Heart left ventricle (tissue), 16 donors: ENCODE measurements at places on chromosomes 1 and 21. TPM values are rescaled to one million over a fixed set of nuclear protein-coding genes. Genes with fewer than 3 reads are reported as not detected.

- no peaks in the 10 kb centered on the region for H3K27me3 ChIP-seq
- H3K27ac ChIP-seq, result no peak overlapping the region
- H3K4me3 ChIP-seq, result no peak overlapping the region
- no peak for DNase-seq
- peaks cover 29% of the 10 kb centered on the region for H3K4me1 ChIP-seq
Measured at GRCh38 chr1:110411173-110411735, 3.8 kb upstream of the LAMTOR5 start.

DNA sequence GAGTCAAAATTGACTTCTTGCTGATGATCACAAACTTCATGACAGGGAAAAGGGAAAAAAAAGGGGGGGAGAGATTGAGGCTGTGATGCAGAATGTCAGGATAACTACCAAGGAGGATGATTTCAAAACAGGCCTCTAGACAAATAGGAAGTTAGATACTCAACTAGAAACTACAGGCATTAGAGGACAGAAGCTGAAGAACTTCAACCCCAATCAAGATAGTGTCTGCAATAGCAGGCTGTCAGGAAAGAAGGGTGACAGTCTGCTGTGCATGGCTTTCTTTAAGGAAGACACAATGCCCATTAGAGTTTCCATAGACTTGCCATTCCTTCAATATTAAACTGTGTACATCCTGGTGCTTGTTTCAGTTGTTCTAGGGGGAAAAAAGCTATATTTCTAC is 257.2 kb downstream of the TTLL7 start:
- H3K27ac ChIP-seq, result no peak overlapping the region
- H3K36me3 ChIP-seq, result no peaks in the 10 kb centered on the region
- no peaks in the 10 kb centered on the region for H3K4me1 ChIP-seq
- no peak for DNase-seq
- no peaks in the 10 kb centered on the region for H3K27me3 ChIP-seq

- no peak overlapping the region for H3K4me3 ChIP-seq
- no peak for DNase-seq
- no peak overlapping the region for H3K27ac ChIP-seq
- no peaks in the 10 kb centered on the region for H3K27me3 ChIP-seq
- no peaks in the 10 kb centered on the region for H3K4me1 ChIP-seq
Measured at GRCh38 chr21:46213620-46214286, 14.8 kb downstream of the LSS start.

Gene CTTNBP2NL
- total RNA-seq, result 13.9 TPM

Gene CDC42BPA
- total RNA-seq, result 29.7 TPM

Gene FAM72C
- total RNA-seq, result 0.29 TPM

Gene PTPN7
- 1.1 TPM for total RNA-seq

GRCh38 chr1:174206148-174206836 is 47.0 kb downstream of the RABGAP1L start:
- no peak for DNase-seq
- H3K27ac ChIP-seq, result peak overlapping the region; percentile 59
- H3K4me3 ChIP-seq, result no peak overlapping the region
- H3K4me1 ChIP-seq, result no peaks in the 10 kb centered on the region

Gene ZNF648
- total RNA-seq, result not detected

DNA sequence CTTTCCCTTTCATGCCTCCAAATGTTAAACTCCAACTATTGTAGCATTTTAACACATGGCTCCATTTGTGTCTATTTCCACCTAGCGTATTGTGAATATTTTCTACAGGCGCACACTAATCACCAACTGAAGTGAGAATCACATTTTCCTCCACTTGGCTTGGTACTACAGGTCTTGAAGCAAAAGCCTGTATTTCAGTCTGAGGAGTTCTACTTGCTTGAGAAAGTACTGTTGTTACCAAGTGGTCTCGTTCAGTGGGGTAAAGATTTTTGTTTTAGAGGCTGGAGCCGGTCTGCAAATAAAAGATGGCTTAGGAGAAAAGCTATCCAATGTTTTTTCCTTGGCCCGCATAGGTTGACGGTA is 550 bp upstream of the PTBP2 start:
- peaks cover 15% of the 10 kb centered on the region for H3K36me3 ChIP-seq
- peak overlapping the region; percentile 98 for H3K27ac ChIP-seq
- H3K4me3 ChIP-seq, result peak overlapping the region; percentile 95
- no peak for DNase-seq
- H3K27me3 ChIP-seq, result no peaks in the 10 kb centered on the region

GRCh38 chr1:108079440-108080025 is 114.6 kb upstream of the VAV3 start:
- H3K4me1 ChIP-seq, result no peaks in the 10 kb centered on the region
- H3K27me3 ChIP-seq, result peaks cover 8% of the 10 kb centered on the region
- no peak overlapping the region for H3K27ac ChIP-seq
- no peak for DNase-seq
- H3K36me3 ChIP-seq, result no peaks in the 10 kb centered on the region
- H3K4me3 ChIP-seq, result no peak overlapping the region

DNA sequence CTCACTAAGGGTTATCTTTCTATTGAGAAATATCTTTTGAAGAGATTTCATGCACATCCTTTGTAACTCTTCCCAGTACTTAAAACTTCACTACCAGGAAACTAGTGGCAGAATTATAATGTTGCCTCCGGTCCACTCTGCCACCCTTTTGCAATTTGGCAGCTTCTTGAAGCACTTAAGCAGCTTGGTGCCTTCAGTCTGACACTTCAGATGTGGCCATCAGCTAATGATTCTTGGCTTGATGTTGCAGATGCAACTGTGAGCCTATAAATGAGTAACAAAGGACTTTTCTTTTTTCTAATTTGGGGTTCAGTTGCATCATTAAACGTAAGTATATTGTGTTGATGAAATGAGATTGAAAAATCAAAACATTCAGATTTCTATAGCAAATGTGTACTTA is 187.5 kb upstream of the C21orf91 start:
- no peak for DNase-seq
- no peaks in the 10 kb centered on the region for H3K36me3 ChIP-seq
- H3K27ac ChIP-seq, result no peak overlapping the region
- H3K27me3 ChIP-seq, result no peaks in the 10 kb centered on the region
- no peak overlapping the region for H3K4me3 ChIP-seq

DNA sequence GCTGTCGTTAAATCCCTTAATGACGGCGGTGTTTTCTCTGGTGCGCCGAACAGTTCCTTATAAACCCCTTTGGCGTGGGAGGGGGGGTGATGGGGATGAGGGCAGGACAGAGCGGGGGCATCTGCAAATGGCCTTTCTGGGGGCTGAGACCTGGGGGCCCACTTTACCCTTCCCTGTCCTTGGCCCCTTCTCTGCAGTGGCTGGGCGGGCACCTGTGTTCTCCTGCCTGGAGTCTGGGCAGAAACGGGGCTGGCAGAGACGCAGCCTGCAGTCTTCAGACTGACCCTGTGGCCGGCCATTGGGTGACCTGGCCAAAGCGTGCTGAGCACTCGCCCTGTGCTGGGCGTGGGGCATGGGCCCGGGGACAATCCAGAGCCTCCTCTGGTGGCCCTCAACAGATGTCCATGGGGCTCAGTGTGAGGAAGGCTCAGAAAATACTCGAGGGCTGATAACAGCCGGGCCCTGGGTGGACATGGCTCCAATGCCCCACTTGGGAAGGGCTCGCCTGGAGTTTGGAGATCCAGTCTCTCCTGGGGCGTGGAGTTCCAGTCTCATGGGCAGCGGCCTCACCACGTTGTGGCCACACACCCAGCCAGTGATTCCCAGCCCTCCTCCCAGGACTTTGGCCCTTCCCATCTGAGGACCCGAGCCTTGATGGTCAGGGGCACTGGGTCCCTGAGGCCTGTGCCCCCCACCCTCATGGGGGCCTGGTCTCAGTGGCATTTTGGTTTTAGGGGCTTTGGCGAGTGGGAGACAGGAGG is 50.8 kb upstream of the ACTRT2 start:
- H3K27ac ChIP-seq, result no peak overlapping the region
- H3K27me3 ChIP-seq, result peaks cover 8% of the 10 kb centered on the region
- peak; percentile 48 for DNase-seq
- no peaks in the 10 kb centered on the region for H3K36me3 ChIP-seq
- no peaks in the 10 kb centered on the region for H3K4me1 ChIP-seq
- H3K4me3 ChIP-seq, result no peak overlapping the region

GRCh38 chr1:22804406-22804805 is 93.8 kb downstream of the EPHB2 start:
- no peak overlapping the region for H3K4me3 ChIP-seq
- H3K4me1 ChIP-seq, result peaks cover 7% of the 10 kb centered on the region
- H3K27me3 ChIP-seq, result peaks cover 10% of the 10 kb centered on the region
- H3K27ac ChIP-seq, result no peak overlapping the region

Gene DIRAS3
- 10.0 TPM for total RNA-seq

DNA sequence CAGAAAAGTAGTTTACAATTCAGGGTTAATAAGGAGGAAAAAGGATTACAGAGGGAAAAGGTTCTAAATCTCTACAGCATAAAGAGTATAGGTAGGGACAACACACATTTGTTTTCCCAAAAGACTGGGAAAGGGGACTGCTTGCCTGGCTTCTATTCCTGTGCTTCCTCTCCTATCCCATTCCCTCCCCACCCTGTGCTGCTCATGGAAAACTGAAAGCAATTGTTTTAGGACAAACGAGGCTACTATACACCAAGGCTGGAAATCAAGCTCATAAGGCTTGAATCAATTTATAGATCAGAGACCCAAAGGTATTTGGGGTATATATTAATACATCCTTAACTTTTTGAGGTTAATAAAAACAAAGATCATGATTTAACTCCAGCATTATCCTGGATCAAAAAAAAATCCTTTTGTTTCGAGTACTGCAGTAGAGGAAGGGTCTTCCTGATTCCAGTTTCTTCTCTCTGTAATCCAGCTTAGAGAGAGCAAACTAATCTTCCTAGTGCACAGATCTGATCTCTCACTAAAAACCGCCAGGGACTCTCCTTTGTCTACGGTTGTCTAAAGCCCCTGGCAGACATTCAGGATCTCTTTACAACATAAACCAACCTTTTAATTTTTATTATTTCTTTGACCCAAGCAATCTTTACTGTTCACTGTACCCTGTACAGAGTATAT is 37.4 kb upstream of the A3GALT2 start:
- DNase-seq, result no peak
- peaks cover 25% of the 10 kb centered on the region for H3K4me1 ChIP-seq
- H3K4me3 ChIP-seq, result no peak overlapping the region

DNA sequence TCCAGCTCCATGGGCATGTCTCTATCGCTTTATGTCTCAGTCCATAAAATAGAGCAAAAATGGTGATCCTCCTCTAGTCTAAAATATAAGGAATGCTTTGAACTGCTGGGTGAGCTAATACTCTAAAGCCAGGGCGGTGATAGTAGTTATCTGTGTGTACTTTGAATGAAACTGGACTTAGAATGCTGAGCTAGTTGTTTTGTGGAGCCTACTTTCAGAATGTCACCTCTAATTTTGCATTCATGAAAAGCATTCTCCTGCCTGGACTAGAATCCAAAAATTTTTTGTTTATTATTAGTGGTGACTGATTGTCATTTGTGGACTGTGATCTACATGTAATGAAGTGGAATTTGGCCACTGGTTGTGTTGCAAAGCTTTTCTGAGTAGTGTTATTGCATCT is 241.6 kb upstream of the C1orf105 start:
- DNase-seq, result no peak
- no peaks in the 10 kb centered on the region for H3K36me3 ChIP-seq
- H3K4me3 ChIP-seq, result no peak overlapping the region
- H3K27ac ChIP-seq, result no peak overlapping the region

Gene C2CD4D
- 0.28 TPM for total RNA-seq

Gene AGMAT
- not detected for total RNA-seq

- no peaks in the 10 kb centered on the region for H3K36me3 ChIP-seq
- no peak overlapping the region for H3K4me3 ChIP-seq
- H3K4me1 ChIP-seq, result peaks cover 28% of the 10 kb centered on the region
- H3K27me3 ChIP-seq, result no peaks in the 10 kb centered on the region
Measured at GRCh38 chr1:226599636-226600238, 51.2 kb downstream of the STUM start.

Gene LORICRIN
- not detected for total RNA-seq

- peaks cover 8% of the 10 kb centered on the region for H3K4me1 ChIP-seq
- no peak overlapping the region for H3K27ac ChIP-seq
- DNase-seq, result no peak
- no peaks in the 10 kb centered on the region for H3K36me3 ChIP-seq
- H3K27me3 ChIP-seq, result no peaks in the 10 kb centered on the region
Measured at GRCh38 chr1:42966688-42967612, 8.3 kb upstream of the SLC2A1 start.

DNA sequence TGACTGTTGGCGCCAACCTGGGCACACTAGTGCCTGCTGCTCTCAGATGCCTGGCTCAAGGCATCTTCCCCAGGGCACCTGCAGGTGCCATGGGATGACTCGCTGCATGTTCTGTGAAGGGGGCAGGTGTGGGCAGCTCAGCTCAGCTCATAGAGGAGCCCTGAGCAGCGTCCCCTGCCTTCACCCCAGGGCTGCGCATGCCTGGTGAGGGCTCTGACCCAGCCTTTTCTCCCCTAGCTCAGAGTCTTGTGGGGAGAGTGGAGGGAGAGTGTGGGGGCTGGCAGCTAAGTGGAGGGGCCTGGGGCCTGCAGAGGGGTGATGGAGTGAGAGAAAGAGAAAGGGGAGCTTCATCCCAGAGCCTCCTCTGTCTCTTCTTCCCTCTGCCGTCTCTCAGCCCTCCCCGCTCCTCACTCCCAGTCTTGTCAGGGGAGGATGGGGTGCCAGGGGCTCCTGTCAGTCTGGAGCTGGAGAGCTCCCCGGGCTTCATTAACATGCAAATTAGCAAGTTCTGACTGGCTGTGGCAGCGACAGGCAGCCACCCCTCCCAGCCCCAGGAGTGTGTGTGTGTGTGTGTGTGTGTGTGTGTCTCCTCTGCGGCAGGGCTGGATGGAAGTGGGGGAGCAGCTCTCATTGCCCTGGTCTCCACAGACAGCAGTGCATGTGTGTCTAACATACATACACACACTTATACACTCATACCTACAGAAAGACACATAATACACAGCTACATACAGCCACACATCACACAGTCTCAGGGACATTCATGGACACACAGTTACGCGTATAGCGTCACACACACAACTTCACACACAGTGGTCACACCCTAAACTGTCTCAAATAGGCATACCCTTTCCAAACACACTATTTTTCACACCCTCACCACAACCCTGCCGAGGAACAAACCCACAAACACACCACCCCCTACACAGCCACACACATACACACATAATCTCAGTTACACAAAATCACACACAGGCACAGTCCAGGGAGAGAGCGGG is 34.0 kb downstream of the FOXO6 start:
- no peaks in the 10 kb centered on the region for H3K27me3 ChIP-seq
- no peaks in the 10 kb centered on the region for H3K36me3 ChIP-seq
- DNase-seq, result no peak
- H3K4me1 ChIP-seq, result peaks cover 14% of the 10 kb centered on the region

GRCh38 chr1:5727871-5728643 is 264.2 kb downstream of the NPHP4 start:
- H3K36me3 ChIP-seq, result no peaks in the 10 kb centered on the region
- H3K27ac ChIP-seq, result no peak overlapping the region
- no peaks in the 10 kb centered on the region for H3K27me3 ChIP-seq
- no peak for DNase-seq

- H3K27ac ChIP-seq, result no peak overlapping the region
- H3K27me3 ChIP-seq, result no peaks in the 10 kb centered on the region
- DNase-seq, result no peak
- H3K4me1 ChIP-seq, result no peaks in the 10 kb centered on the region
- H3K4me3 ChIP-seq, result no peak overlapping the region
Measured at GRCh38 chr1:113166473-113166872, 93.5 kb downstream of the LRIG2 start.
